ENCODE measurements at places on chromosomes 1 and 21.

GRCh38 chr1:39127513-39127912, 77.0 kb upstream of the MACF1 start:
- DNase-seq, result no peak

DNA sequence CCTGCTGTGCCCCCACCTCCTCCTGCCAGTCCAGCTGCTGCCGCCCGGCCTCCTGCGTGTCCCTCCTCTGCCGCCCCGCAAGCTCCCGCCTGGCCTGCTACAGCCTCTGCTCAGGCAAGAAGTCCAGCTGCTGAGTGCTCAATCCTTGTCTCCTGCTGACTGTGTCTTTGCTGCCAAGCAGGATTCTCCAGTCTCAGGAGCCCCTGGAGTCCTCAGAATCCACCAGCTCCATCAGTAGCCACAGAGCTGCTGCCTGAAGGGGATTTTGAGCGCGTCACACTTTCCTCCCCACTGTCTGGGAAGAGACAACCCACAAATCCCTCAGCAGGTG, 973 bp downstream of the KRTAP10-11 start:
- DNase-seq, result no peak

GRCh38 chr1:212401042-212401441, 13.6 kb downstream of the PACC1 start:
- no peak for DNase-seq

DNA sequence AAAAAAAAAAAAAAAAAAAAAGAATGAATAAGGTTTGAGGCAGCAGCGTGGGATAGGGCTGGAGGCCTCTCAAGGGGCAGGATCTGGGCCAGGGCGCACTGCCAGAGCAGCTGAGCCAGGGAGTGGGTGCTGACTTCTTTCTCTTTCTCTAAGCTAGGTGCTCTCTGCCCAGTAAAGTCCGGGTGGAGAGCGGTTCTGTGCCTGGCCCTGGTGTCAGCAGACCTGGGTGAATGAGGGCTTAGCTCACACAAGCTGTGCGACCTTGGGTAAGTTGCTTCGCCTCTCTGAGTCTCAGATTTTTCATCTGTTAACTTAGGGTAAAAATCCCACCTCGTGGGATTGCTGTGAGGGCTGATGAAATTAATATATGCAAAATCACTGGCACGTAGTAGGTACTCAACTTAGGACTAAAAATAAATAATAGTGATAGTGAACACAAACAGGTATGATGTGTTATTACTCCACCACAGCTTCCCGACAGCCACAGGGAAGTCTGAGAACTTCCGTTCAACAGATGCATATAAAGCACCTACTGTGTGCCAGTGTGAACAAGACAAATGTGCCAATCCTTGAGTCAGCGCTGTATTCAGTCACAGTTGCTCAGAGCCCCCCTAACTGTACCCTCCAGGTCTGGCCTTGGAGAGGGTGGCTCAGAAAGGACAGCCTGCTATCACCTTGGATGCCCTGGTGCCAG, 2.0 kb upstream of the FAM131C start:
- DNase-seq, result no peak

DNA sequence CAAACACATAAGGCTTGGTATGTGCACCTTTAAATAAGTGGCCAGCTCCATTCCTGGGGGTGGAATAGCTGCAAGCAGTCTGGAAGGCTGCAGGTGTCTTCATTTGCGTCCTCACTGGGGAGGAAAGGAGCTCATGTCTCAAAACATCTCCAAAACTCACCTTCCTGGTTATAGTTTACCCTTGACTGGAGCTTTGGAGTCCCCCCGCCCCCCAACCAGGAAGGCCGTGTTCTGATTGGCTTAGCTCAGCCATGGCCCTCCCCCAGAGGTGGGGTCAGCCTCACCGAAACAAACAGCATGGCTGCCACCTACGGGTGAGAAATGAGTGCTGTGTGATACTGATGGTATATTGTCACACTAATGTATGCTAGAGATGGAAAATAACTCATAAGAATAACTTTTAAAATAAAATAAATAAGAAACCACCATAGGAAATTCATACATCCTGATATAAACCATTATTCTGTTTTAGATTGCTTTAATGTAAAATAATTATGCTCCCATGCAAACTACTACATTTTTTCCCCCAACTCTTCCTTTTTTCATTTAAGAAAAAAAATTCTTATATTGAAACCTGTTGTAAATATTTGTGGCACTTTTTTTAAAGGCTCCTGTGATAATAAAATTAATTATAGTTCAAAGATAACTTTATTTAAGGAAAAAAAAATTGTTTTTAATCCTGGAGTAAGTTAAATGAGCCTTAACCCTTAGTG, 90.8 kb downstream of the ZP4 start:
- DNase-seq, result no peak

- no peak for DNase-seq
These were observed 55.3 kb upstream of the BOLA1 start for GRCh38 chr1:149844101-149844500.

DNA sequence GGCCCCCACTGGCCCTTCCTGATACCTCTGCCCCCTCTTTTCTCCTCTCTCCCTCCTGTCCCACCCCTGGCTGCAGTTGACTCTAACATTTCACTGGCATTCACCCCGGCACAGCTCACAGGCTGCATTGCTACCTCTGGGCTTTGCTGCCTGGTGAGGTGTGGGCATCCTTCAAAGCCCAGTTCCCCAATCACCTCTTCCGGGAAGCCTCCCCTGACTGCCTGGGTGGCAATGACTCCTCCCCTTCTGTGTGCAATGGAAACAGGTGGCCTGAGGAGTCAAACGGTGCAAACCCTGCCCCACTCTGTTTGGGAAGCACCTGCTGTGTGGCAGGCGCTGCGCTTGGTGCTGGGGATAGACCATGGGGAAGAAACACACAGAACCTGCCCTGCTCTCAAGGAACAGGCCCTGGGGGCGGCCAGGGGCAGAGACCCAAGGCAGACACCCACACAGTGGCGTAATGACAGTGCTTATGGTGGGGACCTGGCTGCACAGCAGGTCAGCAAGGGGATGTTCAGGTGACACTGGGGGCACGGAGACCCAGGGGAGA, 39.3 kb upstream of the POFUT2 start:
- no peak for DNase-seq

DNA sequence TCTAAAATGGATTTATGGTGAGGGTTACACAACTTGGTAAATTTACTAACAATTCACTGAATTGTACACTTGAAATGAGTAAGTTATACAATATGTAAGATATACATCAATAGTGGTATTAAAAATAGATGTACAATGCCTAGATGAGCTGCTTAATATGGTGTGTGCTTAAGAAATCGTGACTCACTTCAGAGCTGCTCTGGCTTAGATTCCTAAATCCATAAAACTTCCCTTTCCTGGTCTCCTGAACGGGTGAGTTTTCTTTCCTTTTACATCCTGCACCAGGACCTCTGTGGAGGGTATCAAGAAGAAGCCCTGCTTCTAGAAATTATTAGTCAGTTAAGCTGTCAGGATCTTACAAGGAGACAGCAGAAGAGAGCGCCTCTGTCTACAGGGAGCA, 30.4 kb downstream of the H3-3A start:
- DNase-seq, result no peak

- DNase-seq, result no peak
These were observed 60.4 kb downstream of the UBE2U start for GRCh38 chr1:64263856-64264255.

DNA sequence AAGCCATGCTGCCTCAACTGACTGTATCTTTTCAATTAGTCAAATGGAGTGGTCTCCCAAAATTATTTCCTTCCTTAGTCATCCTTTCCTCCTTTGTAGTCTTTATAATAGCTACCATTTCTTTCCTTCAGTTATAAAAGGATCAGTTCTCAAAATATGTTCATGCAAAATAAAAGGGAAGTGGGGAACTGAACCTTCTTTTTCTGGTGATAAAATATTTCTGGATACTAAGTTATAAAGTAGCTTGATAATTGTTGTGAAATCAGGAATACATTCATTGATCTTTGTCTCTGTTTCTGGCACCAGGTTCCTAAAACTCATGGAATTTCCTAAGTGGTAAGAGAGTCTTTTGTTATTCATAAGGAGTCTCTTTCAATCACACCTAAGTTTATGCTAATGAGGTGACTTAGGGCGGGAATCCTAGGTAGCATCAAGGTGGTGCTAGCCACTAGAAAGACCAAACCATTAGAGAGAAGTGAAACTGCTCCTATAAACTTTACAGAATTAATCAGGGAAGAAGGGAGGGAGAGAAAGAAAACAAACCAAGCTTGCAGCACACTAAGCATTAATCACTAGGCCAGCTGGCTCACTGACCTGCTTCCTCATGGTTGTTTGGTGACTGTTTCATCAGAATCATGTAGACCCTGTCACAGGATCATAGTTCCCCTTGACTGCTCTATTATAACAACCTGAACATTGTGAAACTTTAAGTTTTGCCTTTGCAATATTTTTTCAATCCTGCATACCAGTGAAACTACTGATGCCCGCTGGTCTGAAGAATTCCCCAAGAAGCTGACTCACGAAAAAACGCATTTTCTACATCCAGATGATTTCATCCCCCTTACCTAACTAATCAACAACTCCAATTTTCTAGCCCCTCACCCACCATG, 161.6 kb upstream of the PTBP2 start:
- DNase-seq, result no peak

- DNase-seq, result no peak
These were observed 1.7 kb downstream of the TSPEAR start for GRCh38 chr21:44709426-44710293.

DNA sequence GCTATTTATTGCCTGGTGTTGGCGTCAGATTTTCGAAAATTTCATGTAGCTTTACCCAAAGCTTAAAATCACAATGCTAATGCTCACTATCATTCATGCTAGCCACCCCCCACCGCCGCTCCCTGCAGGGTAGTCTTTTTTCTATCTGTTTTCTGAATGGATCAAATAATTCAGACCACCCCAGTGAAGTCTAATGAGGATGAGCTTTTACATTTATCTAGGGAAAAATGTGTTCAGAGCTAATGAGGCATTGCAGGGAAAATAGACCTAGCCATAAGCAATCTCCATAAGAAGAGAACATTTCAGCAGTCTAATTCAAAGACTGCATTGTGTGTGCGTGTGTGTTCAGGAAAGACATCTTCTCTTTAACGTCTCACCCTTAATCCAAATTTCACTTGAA, 533.0 kb upstream of the PRMT6 start:
- DNase-seq, result no peak

GRCh38 chr1:96236156-96236739, 485.3 kb upstream of the PTBP2 start:
- DNase-seq, result peak; percentile 18

GRCh38 chr1:40658751-40659648, 6.5 kb downstream of the RIMS3 start:
- no peak for DNase-seq

DNA sequence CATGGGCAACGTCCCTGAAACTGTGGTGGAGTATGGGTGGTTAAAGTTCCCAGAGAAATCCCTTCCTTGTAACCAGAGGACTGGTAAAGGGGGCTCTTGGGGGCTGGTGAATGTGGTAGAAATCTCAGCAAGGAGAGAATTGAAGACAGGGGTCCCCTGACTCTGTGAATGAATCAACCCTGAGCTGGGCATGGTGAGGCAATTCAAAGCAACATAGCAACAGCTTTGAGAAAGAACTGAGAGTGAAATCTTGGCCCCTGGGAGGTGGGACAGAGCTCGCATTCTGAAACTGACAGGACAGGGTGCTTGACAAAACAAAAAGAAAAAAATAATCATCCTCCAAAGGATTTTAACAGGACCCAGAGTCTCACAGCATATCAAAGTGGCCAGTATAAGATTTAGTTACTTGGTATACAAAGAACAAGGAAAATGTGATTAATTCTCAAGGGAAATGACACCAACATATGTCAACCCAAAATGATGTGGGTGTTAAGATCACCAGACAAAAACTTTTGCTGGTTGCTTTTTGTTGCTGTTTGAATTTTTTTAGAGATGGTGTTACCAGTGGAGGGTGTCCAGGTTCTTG, 11.7 kb upstream of the SUMO3 start:
- DNase-seq, result no peak

DNA sequence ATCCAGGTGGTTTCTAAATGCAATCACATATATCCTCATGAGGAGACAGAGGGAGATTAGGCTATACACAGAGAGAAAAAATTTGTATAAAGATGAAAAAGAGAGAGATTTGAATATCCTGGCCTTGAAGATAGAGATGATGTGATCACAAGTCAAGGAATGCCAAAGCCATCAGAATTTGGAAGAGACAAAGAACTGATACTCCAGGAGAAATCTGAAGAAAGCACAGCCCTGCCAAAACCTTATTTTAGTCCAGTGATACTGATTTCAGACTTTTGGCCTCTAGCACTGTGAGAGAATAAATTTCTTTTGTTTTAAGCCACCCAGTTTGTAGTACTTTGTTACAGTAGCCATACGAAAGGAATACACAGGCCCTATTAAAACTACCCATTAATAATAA, 33.4 kb downstream of the DOCK7 start:
- DNase-seq, result no peak

- DNase-seq, result no peak
These were observed 19.9 kb downstream of the HIPK1 start for GRCh38 chr1:113949007-113949406.

DNA sequence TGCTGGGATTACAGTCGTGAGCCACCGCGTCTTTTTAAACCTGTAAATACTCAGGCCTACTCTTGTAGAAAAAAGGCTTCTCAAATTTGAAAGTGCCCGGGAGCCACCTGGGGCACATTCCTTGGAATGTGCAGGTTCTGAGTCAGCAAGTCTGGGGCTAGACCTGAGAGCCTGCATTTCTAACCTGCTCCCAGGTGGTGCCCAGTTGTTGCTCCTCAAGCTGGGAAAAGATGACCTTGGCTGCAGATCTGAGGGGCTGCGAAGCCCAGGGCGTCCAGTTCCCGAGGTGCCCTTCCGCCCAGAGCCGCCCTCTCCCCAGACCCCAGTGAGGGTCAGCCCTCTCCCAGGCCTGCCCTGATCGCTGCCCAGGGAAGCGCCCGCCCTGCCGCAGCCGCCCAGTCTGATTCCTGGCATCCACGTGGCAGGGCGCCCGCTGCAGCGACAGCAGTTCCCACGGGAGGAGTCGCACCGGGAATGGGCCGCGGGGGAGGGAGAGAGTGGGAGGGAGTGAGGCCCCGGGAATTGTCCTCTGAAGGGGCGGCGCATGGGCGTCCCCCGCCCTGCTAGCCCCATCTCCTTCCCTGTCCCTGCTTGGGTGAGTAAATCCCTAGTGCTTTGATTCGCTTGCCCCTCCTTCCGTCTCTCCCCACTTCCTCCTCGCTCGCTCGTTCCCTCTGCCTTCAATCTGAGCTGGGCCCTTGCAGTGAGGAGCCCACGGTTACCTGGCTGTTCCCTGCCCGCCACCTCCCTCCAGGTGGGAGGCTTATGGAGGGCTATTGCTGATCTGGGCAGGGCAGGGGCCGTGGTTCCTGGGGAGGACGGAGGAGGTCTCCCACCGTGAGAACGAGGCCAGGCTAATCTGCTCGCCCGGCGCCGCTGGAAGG, 18.8 kb upstream of the TENT5B start:
- DNase-seq, result no peak

Data from urinary bladder (tissue), 4 donors.